ENCODE measurements at places on chromosomes 5 and 9.

DNA sequence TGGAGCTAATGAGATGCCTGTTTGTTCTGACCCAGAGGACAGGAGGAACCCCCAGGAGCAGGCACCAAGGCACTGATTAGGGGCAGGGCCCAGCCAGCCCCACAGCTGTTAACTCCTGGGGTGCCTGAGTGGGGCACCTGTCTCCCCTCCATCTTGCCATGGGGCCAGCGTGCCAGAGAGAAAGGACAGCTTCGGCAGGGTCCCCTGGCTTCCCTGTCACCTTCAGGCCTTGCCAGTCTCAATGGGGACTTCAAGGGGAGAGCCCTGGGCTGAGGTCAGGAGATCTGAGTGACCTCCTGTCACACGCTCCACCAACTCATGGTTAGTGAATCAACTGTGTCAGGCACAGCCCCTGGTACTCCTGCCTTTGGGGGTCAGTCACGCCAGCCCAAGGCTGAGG is 152.7 kb upstream of the MVB12B start:
- no peak for DNase-seq

DNA sequence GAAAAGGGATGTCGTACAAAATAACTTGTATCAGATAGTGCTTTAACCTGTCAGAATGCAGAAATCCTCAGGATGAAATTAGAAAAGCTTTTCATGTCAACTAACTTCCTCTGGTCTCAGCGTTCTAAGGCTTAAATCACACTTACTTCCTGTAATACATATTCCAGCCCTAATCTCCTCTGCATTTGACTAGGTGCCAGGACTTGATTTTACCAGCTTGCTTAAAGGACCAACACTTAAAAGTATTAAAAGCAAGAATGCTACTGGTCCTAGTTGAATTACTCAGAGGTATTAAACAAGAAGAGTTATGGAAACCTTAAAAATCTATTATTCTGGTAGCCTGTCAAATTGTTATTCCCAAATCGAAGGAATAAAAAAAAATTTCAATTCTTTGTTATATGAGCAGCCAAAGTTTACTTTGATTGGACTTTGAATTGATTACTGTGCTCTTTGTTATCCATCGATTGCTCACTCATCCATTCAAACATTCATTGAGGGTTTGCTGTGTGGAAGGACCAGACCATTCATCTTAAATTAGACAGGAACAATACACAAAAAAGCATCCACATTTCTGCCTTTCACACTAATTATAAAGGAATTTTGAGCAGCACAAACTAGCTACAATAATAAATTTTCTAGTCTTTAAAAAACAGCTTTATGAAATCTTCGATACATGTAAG is 108.7 kb downstream of the MUSK start:
- no peak for DNase-seq

DNA sequence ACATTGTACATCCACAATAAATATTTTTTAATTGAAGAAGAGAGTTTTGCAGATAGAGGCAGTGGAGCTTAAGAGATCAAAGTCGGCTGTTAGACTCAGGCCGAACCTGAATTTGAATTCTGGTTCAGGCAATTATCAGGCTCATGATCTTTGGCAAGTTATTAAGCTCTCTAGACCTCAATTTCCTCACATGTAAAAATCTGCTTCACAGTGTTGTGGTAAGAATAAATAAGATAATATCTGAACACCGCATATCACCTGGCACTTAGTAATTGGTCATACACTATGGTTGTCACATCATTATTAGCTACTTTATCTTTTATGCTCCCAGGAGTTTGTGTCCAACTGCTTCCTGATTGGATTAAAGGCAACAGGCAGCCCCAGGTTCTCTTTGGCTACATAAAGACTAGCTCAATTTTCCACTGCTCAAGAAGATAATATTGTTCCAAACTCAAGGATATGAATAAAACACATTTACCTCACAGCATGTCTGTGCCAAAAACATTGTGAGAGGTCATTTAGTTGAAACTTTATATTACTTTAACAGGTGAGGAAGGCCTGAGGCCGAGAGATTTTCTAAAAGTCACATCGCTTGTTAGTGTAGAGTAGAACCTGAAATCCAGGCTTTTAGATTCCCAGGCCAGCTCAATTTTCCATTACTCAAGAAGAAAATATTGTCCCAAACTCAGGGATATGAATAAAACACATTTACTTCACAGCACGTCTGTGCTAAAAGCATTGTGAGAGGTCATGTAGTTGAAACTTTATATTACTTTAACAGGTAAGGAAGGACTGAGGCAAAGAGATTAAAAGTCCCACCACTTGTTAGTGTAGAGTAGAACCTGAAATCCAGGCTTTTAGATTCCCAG is 289.2 kb upstream of the PTGER4 start:
- no peak for DNase-seq

GRCh38 chr5:32506201-32506661 is 61.7 kb upstream of the ZFR start:
- DNase-seq = no peak

DNA sequence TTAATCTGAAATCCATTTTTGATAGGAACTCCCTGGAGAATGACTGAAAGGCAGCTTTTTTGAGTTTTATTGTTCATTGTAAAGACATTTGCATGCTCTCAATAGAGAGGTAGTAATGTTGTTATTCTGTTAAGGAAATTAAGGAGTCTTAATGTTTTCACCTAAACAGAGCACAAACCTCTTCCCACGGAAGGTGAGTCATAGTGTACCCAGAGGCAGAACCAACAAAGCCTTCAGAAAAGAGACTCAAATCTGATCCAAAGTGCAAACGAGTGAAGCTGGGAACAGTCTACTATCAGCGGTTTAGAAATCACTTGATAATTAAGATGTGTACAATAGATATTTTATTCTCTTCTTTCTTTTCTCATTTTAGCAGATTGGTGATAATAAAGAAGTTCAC is 470.5 kb downstream of the PLK2 start:
- no peak for DNase-seq

GRCh38 chr9:133654736-133655657 is 18.8 kb downstream of the DBH start:
- no peak for DNase-seq

GRCh38 chr5:176538989-176539384 is 1.8 kb upstream of the RNF44 start:
- no peak for DNase-seq

DNA sequence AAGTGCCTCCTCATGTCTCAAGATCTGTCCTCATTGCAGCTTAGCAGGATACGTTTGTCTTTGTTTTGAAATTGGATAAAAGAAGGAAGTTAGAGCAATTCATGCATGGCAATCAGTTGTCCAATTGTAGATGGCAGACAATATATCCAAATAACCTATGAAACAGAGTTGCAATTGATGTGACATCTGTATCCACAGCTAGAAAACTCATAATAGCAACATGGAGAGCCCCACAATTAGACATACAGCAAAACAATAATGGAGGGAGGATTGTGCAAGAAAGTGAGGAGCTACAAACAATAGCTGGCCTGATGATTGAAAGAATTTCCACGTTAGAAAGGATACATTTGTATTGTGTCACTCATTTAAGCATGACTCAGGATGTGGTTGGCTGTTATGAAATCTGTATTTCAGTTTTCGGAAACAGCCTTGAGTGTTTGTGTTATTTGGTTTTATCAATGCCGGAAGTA is 132.0 kb downstream of the FAM174A start:
- no peak for DNase-seq

GRCh38 chr5:178495706-178496105 is 94.5 kb downstream of the COL23A1 start:
- no peak for DNase-seq

- DNase-seq = no peak
These were observed 53.4 kb downstream of the GALNT12 start for GRCh38 chr9:98860871-98861293.

DNA sequence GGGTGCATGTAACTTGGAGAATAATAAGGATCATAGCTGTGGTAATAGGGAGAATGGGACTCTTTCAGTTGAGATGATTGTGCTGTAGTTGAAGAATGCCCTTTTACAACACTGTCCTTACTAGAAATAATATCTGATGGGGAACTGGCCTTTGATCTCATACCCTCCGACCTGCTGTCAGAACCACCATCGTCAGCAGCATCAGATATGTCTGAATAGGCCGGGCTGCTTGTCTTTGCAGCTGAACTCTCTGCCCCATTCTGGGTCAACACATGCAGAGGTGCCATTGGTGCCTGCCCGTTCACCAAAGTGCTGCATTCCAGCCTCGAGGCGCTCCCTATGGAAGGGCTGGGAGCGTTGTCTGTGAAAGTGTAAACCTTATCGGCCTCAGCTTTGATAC is 99.1 kb downstream of the ZNF608 start:
- no peak for DNase-seq

DNA sequence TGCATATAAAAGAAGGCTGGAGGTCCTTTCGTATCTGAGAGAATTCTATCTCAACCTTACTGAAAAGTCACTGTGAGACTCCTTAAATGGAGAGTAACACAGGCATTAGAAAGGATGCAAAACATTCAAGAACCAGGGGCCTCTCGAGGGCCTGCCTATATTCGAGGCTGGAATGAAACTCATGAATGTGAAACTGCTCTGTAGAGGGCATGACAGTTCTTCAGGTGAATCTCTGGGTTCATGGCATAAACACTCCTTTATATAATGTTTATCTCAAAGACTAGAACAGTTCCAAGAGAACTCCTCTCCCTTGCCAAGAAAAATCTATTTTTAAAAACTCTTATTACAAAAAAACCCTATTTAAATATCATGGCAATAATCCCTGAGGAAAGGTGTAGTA is 113.9 kb downstream of the SEC61B start:
- no peak for DNase-seq

DNA sequence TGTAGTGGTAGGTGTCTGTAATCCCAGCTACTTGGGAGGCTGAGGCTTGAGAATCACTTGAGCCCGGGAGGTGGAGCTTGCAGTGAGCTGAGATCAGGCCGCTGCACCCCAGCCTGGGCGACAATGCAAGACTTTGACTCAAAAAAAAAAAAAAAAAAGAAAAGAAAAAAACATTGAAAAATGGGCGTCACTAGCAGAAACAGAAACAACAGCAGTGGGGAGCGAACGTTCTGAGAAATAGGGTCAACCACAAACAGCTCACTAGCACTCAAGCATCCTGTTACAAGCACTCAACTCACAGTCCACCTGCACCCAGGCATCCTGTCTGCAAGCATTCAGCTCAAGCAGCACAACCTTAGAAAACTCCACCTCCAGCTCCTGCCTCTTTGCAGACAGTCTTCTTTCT is 17.2 kb downstream of the TRIM14 start:
- DNase-seq = peak; percentile 75

DNA sequence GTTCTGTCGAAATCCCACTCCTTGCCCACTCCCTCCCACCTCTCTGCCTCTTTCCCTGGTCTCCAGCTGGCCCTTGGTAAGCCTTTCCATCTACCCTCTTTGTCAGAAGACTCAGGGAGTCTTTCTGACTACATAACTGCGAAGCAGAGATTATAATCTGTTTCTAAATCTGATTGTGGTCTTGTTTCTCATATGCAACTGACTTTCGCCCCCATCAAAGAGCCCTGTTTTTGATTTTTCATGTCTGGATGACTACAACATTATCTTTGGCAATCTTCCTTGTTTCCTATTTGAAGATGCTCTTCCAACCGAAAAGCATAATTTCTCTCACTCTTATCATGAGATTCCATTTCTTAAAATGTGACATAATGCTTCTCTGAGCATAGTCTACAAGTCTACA is 218.2 kb upstream of the ADAMTSL1 start:
- no peak for DNase-seq

DNA sequence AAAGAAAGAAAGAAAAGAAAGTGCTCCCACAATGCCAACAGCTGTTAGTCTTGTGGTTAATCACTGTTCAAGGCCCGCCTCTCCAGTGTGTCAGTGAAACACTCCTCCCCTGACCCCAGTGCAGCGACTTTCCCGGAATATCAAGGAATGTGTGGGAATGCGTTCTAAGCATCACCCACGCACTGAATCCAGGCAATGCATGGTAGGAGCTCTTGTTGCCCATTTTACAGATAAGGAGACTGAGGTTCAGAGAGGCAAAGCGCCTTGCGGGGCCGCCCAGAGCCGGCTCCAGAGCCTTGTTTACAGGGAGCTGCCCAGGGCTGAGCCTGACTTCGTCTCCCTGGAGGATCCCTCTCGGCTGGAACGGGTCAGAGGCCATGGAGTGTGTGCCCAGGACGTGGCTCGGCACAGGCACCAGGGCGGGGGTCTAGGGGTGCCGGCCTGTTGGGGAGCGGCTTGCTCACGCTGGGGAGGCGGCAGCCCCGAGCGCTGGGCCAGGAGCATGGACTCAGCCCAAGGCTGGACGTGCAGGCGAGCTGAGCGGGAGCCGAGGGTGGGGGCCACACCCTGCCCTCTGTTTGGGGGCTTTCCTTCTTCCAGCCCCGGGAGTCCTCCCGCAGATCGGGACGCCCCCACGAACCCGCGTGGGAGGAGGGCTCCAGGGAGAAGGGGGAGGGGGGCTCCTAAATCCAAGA is 823 bp downstream of the ST6GALNAC6 start:
- no peak for DNase-seq

- DNase-seq = no peak
These were observed 995 bp downstream of the OLFM1 start for GRCh38 chr9:135088348-135088978.

DNA sequence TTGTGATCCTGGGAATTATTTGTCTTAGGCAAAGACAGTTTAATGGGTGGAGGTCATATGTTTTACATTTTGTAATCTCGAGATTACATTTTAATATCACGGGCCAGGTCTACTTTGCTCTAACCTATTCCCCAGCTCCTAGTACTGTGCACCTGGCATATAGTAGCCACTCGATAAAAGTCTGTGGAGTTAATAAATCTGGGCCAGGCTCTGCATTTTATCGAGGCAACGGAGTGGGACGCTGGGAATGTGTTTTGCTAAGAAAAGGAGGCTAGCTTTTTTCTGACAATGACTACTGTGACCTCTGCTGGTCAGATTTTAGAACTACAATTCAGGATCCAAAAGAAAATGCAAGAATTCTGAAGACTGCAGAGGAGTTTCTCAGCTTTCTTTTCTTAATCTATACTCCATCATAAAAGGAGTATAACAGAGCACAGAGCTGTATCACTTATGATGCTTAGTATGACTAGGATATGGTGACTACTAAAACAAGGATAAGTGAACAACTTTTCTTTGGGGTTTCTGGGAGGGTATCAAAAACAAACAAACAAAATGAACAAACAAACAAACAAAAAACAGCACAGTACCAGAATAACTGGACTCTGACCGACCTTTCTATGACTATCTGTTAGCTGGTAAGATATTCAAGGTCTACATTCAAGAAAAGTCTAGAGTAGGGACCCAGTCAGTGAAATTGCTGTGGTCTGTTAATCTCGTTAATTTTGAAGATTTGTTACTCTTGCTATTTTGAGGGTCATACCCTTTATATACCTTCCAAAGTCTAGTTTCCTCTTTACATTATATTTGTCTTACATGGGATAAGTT is 46.1 kb upstream of the CER1 start:
- DNase-seq = no peak

DNA sequence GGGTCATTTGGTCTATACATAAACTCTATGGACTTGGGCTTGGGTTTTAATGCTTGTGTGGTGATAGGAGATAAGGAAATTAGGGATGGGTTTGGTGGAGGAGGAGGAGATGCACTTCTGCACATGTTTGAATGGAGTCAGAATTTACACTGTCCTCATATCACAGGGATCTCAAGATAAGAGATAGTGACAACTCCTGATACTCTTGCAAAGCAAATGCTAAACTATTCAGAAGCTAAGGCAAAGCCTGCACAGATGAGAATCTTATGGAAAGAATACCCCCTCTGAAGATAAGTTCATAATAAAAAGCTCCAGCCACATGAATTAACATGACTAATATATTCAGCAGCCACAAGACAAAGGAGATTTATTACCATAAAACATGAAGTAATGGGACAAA is 90.2 kb downstream of the XRCC4 start:
- DNase-seq = no peak

GRCh38 chr5:69484891-69485290 is 7.7 kb upstream of the OCLN start:
- no peak for DNase-seq

GRCh38 chr5:88235828-88236227 is 32.8 kb downstream of the TMEM161B start:
- DNase-seq = no peak
